GM23338 (cell line): ENCODE measurements at places on chromosomes 13 and 19. TPM values are rescaled to one million over a fixed set of nuclear protein-coding genes. Genes with fewer than 3 reads are reported as not detected.
A peak's percentile ranks its signal among the peaks of the same experiment; 100 is the strongest.

GRCh38 chr19:57615346-57615745, 1.3 kb downstream of the ZNF134 start:
- no peak for DNase-seq
- peak overlapping the region; percentile 100 for H3K4me3 ChIP-seq
- no peaks in the 10 kb centered on the region for H3K27me3 ChIP-seq
- H3K27ac ChIP-seq, result no peak overlapping the region
- 0 out of 2 replicates have a peak, but pooled peaks cover 3% of the 10 kb centered on the region for H3K4me1 ChIP-seq

DNA sequence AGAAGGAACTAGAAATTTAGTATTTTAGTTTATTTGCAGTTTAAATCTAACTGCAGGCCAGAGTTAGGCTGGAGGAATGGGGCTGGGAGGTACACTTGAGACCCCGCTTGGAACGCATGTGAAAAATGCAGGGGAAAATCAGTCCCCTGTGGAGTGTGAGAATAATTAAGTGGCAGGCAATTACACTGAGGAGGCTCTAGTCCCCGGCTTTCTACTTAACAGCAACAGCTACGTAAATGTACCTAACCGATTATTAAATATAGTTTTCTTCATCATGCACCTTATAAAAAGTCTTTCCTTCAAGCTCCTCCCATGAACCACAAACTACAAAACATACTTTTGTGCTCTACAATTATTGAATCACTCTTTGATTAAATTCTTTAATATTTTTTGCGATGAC, 804 bp downstream of the ZNF708 start:
- peaks cover 23% of the 10 kb centered on the region for H3K4me1 ChIP-seq
- peak overlapping the region; percentile 78 for H3K4me3 ChIP-seq
- H3K27me3 ChIP-seq, result no peaks in the 10 kb centered on the region
- peaks cover 16% of the 10 kb centered on the region for H3K36me3 ChIP-seq
- peak; percentile 65 for DNase-seq
- H3K27ac ChIP-seq, result peak overlapping the region; percentile 97

GRCh38 chr19:18868380-18869022, 27.5 kb downstream of the CERS1 start:
- peak overlapping the region; percentile 46; the same call in 1 of the 2 replicates for H3K4me3 ChIP-seq
- peaks cover 5% of the 10 kb centered on the region; the same call in 1 of the 2 replicates for H3K4me1 ChIP-seq
- DNase-seq, result peak; percentile 78
- H3K36me3 ChIP-seq, result no peaks in the 10 kb centered on the region
- peaks cover 33% of the 10 kb centered on the region for H3K27me3 ChIP-seq

- H3K4me1 ChIP-seq, result peaks cover 5% of the 10 kb centered on the region; the same call in 1 of the 2 replicates
- H3K36me3 ChIP-seq, result no peaks in the 10 kb centered on the region
- H3K27me3 ChIP-seq, result peaks cover 100% of the 10 kb centered on the region
- H3K27ac ChIP-seq, result no peak overlapping the region
Observed at GRCh38 chr19:41915021-41915775, 13.1 kb downstream of the ERFL start.

GRCh38 chr19:34172661-34173192, 423 bp downstream of the LSM14A start:
- H3K4me3 ChIP-seq, result peak overlapping the region; percentile 63
- H3K27me3 ChIP-seq, result no peaks in the 10 kb centered on the region

CEACAM8 gene
- not detected in 2 replicates for total RNA-seq

SULT2A1 gene
- not detected in 2 replicates for total RNA-seq

C1QTNF9B gene
- total RNA-seq, result 0.28 and 1.7 TPM in 2 replicates
